ENCODE measurements at places on chromosomes 11 and 22.

DNA sequence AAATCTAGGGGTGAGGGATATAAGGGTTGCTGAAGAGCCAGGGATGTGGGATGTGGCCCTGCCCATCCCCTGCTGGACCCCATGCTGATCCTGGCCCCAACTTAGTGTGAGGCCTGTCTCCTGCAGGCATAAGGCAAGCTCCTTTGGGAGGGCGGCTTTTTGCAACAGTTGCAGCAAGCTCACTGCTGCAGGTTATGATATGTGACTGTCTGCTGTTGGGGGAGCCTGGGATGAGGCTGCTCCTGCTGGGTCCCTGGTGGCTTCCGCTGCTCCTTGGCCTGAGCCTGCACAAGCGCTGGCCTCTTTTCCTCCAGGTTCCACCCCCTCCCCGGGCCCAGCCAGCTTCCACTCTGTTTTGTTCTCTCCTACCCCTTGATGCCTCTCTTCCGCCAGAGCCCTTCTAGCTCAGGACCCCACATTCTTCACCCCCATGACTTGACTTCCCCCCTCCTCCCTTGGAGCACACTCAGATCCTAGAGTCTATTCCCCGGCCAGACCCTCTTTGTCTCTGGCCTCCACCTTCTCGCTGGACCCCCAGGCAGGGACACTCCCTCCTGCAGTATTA is 35.0 kb upstream of the SYT13 start:
- DNase-seq, result no peak

- no peak for DNase-seq
Observed at GRCh38 chr11:48032721-48033120, 52.4 kb downstream of the PTPRJ start.

- DNase-seq, result peak; percentile 92
Observed at GRCh38 chr11:73314117-73314961, 6.3 kb downstream of the ARHGEF17 start.

- DNase-seq, result no peak
Observed at GRCh38 chr22:36762687-36763260, 13.1 kb downstream of the IFT27 start.

DNA sequence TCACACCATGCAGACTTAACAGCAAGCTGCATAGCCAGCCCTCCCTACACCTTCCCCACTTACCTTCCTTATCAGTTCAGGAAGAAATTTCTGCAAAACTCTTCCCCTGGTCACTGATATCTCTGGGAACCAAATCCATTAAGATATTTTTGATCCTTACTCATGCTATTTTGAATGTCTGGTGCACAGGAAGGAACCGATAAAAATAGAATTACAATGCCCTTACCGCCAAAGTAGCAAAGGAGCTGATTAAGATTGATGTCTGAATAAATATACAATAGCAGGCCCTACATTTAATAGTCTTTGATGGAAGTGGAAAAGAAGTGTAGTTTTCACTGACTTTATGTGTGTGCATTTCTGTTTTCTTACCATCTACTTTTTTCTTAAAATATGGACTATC is 117.3 kb downstream of the MPPED2 start:
- no peak for DNase-seq

- DNase-seq, result no peak
Observed at GRCh38 chr11:134533511-134533910, 121.5 kb upstream of the B3GAT1 start.

- no peak for DNase-seq
Observed at GRCh38 chr11:35185696-35186095, 46.7 kb downstream of the CD44 start.

- peak; percentile 30 for DNase-seq
Observed at GRCh38 chr22:27962268-27963044, 43.4 kb upstream of the PITPNB start.

GRCh38 chr11:74844072-74844471 is 95.4 kb downstream of the RNF169 start:
- DNase-seq, result no peak

DNA sequence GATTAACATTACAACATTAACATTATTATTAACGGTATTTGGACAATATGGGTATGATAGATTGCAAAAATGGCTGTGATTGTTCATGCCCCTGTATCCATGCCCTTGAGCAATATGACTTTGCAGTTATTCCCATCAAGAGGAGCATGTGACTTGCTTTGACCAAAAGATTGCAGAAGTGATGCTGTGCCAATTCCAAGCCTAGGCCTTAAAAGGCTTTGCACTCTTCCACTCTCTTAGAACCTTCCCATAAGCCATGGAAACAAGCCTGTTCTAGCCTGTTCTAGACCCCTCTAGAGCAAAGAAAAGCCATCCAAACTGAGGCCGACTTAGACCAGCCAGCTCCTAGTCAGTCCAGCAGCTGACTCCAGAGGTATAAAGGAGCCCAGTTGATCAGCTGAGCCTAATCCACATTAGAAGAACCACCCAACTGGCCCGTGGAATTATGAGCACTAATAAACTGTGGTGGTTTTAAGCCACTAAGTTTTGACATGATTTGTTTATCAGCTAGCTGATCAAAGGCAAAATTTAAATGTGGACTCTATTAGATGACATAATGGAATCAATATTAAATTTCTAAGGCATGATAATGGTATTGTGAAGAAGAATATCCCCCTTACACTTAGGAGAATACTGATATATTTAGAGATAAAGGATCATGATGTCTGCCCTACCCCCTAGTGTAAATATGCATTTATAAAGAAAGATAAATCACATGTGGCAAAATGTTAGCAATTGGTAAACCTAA is 28.6 kb downstream of the RAB30 start:
- peak; percentile 35 for DNase-seq

DNA sequence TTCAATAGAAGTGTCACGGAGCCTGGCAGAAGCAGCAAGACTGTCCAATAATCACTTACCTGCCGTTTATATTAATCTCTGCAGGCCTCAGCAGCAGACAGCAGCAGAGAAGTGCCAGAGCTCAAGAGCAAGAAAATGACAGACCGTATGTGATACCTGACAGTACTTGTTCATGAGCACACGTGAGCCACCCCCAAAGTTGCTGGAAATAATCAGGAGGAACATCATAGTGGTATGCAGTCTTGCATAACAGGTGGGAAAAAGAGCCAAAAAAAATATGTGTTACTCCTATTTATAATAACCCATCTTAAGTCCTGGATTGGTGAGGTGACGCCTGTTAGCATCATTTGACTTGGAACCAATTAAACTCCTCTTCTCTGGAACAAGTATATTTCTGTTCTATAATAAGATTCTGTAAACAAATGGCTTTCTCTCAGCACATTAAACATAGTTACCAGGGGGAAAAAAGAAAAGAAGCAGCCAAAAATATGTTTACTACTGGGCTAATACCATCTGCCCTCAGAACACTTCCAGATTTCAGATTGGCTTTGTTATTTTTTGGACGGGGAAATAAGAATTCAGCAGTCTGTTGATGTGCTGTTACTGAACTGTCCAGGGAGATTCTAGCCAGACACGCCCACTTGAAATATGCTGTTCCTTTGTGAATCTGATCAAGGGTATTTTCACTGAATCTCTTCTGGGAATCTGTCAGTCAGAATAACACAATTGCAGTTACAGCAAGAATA is 7.9 kb upstream of the SLN start:
- DNase-seq, result no peak

DNA sequence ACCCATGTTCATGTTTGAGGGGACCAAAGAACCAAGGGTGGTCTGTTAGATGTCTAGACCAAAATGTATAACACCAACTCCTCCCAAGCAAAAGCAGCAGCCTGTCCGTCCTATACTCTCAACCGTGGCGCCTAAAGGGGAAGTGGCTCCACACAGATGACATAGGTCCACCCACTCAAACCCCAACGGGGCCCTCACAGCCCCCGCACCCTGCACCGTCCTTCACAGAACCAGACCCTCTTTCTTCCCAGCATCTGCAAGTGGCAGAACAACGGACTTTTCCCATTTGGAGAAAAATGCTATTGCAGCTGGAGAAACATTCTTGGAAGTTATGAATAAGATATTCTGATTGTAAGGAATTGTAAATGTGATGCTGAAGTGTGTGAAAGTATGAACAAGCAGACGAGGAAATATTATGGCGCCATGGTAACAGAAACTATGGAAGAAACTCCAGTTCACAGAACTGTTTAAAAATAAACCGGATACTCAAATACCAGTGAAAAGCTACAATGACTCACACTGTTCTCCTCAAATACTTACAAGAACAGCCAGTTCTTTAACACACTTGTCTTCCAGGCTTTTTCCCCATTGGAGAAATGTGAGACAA is 76.5 kb upstream of the ARFGAP3 start:
- peak; percentile 79 for DNase-seq

DNA sequence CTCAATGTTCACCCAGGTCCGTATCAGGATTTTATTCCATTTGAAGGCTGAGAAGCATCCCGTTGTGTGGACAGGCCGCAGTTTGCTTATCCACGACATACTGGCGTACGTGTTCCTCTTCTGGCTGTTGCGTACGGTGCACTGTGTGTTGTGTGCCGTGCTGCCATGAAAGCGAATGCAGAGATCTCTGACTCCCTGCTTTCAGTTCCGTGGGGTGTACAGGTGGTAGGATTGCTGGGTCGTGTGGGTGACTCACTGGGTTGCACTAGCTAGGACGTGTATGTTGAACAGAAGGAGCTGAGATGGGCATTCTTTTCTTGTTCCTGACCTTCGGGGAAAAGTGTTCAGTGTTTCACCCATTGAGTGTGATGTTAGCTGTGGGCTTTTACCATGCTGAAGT is 10.3 kb downstream of the SELENOO start:
- no peak for DNase-seq

- DNase-seq, result no peak
Observed at GRCh38 chr11:104657083-104657482, 241.2 kb downstream of the CASP12 start.

DNA sequence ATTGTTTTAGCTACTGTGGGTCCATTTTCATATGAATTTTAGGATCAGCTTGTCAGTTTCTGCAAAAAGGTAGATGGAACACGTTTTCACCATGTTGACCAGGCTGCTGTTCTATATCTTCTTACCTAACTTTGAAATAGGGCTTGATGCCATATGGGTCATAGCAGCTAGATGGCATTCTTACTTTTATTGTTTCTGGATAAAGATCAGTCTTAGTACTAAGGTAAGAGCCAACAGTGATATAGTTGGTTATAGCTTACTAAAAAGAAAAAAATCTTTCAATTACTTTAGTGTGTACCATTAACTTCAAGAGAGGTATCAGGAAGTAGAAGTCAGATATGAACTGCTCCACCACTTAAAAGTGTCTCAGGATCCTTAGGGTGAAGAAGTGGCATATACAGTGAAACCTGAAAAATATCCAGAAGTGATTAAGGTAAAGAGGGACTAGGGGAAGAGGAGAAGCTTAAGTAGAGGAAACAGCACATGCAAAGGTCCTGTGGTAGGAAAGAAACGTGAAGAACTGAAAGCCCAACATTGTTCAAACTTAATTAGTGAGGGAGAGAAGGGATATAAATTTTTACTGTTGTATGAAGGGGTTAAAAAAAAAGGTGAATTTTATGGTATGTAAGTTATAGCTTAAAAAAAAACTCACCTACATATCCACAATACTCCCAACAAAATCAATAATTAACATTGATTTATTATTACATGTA is 59.9 kb upstream of the B3GNT6 start:
- no peak for DNase-seq

- no peak for DNase-seq
Observed at GRCh38 chr11:65937766-65938165, 7.5 kb upstream of the TSGA10IP start.

DNA sequence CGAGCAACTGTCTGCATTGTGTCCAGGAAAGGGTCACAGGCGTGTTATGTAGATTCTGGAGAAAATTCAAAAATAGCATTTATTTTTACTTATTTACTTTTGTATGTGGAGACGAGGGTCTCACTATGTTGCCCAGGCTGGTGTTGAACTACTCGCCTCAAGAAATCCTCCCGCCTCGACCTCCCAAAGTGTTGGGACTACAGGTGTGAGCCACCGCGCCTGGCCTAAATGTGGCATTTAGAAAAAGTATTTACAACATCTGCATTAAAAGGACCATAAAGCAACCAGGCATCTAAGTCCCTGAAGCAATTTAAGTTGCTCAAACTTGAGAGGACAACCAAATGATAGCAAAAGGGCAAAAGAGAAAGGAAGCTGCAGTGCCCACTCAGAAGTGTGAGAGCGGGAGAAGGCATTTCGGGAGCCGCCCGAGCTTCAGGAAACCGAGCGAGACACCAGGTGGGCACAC is 595 bp downstream of the TRIM66 start:
- no peak for DNase-seq
